ENCODE measurements at places on chromosomes 5 and 9.
A peak's percentile ranks its signal among the peaks of the same experiment; 100 is the strongest.

DNA sequence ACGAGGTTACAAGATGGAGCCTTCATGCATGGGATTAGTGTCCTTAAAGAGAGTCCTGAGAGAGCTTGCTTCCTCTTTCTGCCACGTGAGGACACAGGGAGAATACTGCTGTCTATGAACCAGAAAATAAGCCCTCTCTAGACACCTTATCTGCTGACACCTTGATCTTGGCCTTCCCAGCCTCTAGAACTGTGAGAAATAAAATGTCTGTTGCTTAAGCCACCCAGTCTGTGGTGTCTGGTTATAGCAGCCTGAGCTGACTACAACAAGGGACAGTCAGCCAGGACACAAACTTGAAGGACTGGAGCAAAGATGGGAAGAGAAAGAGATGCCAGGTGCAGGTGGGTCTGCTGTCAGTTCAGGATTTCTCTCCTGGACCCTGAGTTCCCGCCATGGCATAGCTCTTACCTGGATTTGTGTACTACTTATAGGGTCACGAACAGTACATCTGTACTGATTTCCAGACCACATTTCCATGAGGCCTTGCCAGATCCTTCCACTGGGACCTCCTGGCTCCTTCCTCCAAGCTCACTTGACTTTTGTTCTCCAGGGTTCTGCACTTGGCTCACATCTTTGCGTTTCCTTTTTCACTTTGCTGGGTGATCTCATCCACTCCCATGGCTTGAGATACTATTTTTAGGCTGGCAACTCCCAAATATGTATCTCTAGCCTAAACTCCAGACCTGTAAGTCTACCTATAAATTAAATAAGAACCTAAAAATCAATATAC, 44.9 kb upstream of the LIFR start:
- no peak for DNase-seq

DNA sequence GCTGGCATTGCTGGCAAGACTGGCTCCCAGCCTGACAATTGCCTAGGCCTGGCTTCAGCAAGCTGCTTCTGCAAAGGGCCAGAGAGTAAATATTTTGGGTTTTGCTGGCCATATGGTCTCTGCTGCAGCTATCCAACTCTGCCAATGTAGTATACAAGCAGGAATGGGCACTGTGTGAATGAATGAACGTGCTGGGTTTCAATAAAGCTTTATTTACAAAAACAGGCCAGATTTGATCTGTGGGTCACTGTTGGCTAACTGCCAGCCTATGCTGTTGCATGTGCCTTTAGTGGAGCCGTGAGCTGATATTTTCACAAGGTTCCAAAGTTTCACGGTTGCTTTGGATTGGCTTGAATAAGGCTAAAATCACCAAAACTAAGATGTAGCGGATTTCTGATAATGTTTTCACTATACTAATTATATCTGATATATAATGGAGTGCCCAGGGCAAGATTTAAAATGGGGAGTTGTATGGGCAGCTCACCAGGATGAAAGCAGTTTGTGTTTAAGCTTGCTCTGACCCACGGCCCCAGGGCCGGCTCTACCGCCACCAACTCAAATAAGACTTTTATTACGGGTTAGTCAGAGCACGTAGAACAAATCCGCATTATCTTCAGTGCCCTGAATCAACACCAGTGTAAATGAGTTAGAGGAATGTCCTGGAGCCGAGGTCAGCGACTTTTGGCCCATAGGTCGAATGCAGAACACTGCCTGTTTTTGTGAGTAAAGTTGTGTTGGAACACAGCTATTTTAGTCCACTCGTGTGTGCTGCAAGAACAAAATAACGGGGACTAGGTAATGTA, 98.6 kb upstream of the DAP start:
- no peak for DNase-seq

DNA sequence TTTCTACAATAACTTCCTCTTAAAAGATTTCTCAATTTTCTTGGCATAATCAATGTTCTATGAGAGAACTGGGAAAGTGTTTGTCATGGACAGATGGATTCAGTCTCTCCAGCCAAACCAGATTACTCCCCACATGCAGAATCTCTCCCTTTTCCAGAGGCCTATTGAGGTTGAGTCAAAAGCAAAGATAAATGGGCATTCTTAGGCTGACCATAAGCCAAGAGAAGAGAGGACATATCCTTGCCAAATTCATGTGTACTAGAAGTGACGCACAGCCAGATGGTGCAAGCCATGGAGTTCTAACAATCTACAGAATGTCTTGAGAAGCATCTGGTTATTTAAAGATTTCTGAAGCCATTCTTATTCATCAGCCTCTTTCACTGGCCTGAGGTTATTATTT, 2115.0 kb downstream of the MAT2B start:
- peak; percentile 13 for DNase-seq

- peak; percentile 84 for DNase-seq
Measured at GRCh38 chr9:110192531-110193261, 15.3 kb downstream of the C9orf152 start.

DNA sequence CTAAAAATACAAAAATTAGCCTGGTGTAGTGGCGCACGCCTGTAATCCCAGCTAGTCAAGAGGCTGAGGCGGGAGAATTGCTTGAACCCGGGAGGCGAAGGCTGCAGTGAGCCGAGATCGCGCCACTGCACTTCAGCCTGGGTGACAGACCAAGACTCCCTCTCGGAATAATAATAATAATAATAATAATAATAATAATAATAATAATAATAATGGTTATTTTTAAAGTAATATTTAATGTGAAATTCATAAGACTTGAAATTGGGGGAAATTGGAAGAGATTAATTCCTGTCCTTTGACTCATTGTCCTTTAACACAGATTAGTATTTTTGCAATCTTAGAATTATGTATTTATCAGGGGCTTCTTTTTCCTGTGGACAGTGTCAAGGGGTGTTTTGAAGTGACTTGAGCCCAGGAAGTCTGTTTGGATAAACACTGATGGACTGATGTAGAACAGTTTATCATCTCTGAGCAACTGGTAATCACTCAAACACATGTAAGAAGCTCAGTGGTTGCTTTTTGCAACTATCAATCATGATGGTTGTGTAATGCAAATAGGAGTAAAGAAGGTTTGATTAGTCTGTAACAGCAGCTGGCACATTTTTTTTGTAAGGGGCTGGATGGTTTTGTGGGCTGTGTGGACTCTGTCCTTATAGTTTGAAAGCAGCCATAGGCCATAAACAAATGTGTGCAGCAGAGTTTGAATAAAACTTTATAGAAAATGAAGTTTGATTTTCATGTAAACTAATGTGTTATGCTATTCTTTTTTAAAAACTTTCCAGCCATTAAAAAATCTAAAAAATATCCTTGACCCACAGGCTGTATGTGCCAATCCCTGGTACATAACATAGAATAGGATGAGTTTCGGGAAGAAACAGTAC, 93.5 kb downstream of the F2RL2 start:
- no peak for DNase-seq
